ENCODE measurements at places on chromosomes 4 and X. TPM values are rescaled to one million over a fixed set of nuclear protein-coding genes. Genes with fewer than 3 reads are reported as not detected.
A peak's percentile ranks its signal among the peaks of the same experiment; 100 is the strongest.

DNA sequence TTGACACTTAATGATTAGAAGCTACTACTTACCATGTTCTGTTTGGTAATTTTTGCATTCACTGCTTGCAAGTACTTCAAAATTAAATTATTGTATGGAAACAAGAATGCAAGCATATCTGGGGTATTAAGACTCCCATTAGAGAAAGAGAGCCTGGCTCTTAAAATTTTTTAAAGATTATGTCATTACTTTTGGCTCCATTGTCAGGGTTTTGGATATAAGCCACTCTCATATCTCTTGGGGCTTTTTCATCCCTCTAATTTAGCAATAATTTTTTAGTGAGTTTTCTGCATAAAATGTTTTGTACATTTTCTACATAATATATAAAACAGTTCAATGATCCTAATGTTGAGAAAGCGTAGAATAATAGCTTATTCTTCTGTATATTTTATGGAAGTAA is 49.4 kb downstream of the SLC9A6 start:
- DNase-seq: no peak

GRCh38 chr4:180766944-180767729 is 1476.1 kb upstream of the TENM3 start:
- no peak for DNase-seq

- no peak for DNase-seq
Measured at GRCh38 chr4:174156239-174156826, 127.1 kb downstream of the FBXO8 start.

GRCh38 chrX:48606091-48606490 is 8.8 kb downstream of the WDR13 start:
- no peak for DNase-seq

- no peak for DNase-seq
Measured at GRCh38 chrX:22462959-22463358, 190.2 kb downstream of the CBLL2 start.

GRCh38 chr4:119317990-119318389 is 3.9 kb downstream of the FABP2 start:
- no peak for DNase-seq

The TMEM255A gene
- 2.6 TPM for total RNA-seq

The COL4A6 gene
- 1.1 TPM for total RNA-seq

The SOWAHD gene
- total RNA-seq: 3.2 TPM

- DNase-seq: no peak
Measured at GRCh38 chr4:65738134-65738533, 67.8 kb upstream of the EPHA5 start.

The PCSK1N gene
- total RNA-seq: 6.0 TPM

GRCh38 chr4:76779740-76780459 is 118.0 kb downstream of the SOWAHB start:
- DNase-seq: no peak

The ARAP2 gene
- total RNA-seq: 19.3 TPM

GRCh38 chr4:36196145-36196913 is 48.0 kb downstream of the ARAP2 start:
- no peak for DNase-seq

- DNase-seq: peak; percentile 79
Measured at GRCh38 chr4:56215901-56216300, 171.4 kb downstream of the AASDH start.

The PLS3 gene
- 33.0 TPM for total RNA-seq

DNA sequence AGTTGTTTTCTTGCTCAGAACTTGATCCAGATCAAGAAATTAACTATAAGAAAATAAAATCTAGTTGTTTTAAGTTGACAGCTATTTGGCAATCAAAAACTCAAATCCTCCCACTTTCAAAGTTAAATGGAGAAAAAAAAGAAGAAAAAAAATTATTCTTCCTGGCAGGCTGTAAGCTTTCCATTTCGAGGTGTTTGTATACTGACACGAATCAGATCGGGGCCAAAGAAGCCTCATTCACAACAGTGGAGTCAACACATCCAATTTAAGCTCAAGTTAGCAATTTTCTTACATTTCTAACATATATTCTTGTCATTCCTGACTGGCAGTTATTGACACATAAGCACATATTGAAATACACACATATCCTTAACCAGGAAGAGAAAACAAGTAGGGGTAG is 119.4 kb downstream of the UNC5C start:
- no peak for DNase-seq

DNA sequence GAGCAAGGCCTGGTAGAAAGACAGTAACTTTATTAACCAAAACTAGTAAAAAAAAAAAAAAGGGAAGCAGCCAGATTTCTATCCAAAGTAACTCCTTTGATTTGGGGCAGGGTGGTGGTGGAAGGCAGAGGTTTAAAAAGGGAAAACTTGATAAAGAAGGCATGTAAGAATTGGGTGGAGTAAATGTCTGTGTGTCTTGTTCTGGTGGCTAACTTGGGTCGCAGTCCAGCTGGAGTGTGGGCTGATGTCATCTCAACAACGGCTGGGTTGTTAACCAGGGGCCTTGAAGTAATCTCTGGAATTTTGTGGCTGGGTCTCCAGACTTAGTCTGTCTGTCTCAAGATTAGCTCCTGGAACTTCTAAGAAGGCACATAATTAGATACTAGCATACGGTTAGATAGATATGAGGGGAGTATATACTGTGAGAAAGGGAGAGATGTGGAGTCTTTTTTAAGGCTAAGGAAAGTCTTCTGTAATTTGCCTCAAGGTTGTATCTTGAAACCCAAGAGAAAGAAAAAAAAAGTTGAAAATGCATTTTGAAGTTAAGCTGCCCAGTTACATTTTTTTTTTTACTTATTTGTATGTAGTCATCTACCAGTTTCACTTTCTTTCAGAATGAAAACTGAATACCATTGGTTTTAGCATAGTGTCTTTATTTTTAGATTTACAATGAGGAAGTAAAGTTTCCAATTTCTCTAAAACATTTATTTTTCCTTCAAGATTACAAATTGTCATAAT is 48.3 kb downstream of the MTHFD2L start:
- DNase-seq: no peak

GRCh38 chr4:173935622-173936405 is 347.7 kb downstream of the FBXO8 start:
- no peak for DNase-seq

The MAOB gene
- total RNA-seq: 9.2 TPM

- no peak for DNase-seq
Measured at GRCh38 chr4:17128268-17128667, 229.8 kb upstream of the LDB2 start.

The IL9R gene
- total RNA-seq: 0.50 TPM

The DIAPH2 gene
- 31.9 TPM for total RNA-seq

The PASD1 gene
- not detected for total RNA-seq

GRCh38 chr4:122334828-122335227 is 44.0 kb upstream of the ADAD1 start:
- DNase-seq: no peak

DNA sequence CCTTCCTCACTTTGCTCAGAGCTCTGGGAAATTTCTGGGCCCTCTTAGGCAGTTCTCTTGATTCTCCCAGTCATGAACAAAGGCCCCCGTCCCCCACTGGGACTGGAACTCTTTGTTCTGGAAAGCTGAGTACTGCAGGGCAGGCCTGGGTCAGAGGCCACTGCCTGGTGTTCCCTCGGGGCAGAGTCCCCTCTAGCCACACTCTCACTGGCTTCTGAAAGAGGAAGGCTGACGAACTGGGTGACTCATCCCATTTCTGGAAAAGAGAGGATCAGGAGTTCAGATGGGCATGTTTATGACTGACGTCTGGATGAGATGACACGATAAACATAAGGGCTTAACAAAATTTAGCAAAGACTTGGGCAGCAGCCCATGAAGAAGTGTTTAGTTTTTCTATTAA is 47.7 kb downstream of the DDX3X start:
- peak; percentile 62 for DNase-seq

The BEX1 gene
- 0.77 TPM for total RNA-seq

DNA sequence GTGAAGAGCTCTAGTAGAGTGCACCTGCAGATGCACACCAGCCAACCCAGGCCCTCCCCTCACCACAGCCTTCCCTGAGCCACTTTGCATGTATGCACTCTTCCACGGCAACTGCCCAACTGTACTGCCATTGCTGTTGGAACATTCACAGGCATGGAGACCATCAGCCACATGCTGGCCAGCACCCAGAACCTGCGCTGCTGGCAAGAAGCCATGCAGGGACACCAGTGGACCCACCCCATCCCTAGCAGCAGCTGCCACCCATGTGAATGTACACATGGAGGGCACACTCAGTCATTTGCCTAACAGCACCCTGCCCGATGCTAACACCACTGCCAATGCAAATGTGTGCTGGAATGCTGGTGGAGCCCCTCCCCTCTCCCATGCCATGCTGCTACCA is 35.6 kb downstream of the FAM47B start:
- no peak for DNase-seq

DNA sequence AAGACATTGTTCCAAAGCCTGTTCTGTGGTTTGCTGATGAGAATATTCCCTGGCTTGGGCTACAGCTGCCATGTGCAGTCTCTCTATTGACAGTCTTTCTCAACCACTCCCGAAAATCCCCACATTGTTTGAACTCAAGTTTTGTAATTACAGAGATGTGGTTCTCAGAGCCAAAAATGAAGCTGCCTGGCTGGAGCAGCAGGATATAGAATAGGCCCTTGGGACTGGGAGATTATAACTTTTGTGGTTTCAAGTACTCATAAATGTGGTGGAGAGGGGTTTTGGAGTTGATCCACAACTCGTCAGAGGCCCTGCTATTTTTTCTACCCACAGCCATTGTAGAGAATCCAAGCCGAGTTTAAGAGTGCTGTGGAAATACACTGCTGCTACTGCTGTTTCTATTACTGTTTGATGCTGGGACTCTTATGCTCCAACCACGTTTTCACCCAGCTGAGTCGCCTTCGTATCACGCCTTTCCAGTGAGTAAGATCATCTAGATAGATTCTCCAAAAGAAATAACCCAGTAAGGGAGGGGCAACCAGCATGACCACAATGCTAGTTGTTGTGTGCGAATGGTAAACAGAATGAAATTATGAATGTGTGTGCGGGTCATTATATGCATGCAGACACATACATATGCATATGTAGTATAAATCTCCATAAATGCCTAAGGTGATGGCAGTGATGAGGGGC is 57.1 kb upstream of the ATXN3L start:
- no peak for DNase-seq

- peak; percentile 68 for DNase-seq
Measured at GRCh38 chr4:86977621-86978184, 42.9 kb downstream of the AFF1 start.

The COQ2 gene
- 23.4 TPM for total RNA-seq

The SLC49A3 gene
- total RNA-seq: 7.1 TPM

DNA sequence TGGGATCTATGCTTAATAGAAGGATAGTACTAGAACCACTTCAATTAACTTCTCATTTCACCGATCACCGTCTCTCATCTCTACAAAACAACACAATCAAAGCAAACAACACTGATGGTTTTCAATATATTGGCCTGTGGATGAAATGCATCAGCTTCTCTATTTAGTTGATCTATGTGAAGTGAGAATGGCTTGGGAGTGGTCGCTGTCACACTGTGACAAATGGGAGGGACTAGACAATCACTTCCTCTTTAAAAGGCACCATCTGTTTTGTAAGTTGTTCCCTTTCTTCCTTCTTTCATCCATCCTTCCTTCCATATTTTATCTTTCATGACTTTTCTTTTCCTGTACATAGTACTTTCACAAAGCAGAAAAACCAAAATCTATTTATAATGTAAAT is 23.9 kb upstream of the NWD2 start:
- no peak for DNase-seq

DNA sequence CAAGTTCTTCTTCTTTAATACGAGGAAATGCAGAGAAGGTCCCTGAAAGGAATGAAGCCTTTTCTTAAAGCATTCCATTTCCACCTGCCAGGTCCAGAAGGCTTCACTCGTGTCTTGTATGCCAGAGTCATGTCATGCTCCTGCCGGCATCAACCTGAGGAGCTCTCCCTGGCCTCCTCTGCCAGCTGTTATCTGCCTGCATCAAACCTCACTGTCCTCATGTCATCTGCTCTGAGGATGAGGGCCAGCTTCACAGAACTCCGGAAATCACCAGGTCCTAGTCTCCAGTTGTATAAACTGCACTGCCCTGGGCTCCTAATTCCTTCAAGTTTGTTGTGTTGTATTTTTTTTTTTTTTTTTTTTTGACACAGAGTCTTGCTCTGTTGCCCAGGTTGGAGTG is 20.0 kb upstream of the S100G start:
- DNase-seq: no peak

The APLN gene
- total RNA-seq: 2.7 TPM

- no peak for DNase-seq
Measured at GRCh38 chrX:31092476-31092875, 20.6 kb upstream of the FTHL17 start.

DNA sequence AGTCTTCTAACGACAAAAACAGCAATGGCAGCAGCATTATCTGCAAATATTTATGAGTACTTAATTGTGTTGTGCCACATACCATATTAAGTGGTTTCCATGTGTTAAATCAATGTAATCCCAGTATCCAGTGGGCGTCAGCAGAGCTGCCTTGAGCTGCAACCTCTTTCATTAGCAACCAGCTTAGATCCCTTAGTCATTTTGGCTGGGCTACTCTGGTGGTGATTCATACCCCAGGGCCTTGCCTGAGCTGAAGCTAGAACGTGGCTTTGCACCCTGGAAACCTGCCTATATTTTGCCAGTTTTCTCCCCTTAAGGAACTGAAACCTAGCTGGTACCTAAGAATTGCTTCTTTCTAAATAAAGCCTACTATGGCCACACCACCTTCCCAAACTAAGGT is 474.3 kb upstream of the FTHL17 start:
- DNase-seq: no peak

The MTNR1A gene
- total RNA-seq: 3.9 TPM

- no peak for DNase-seq
Measured at GRCh38 chrX:24080704-24081103, 25.9 kb downstream of the EIF2S3 start.

The PPBP gene
- not detected for total RNA-seq

DNA sequence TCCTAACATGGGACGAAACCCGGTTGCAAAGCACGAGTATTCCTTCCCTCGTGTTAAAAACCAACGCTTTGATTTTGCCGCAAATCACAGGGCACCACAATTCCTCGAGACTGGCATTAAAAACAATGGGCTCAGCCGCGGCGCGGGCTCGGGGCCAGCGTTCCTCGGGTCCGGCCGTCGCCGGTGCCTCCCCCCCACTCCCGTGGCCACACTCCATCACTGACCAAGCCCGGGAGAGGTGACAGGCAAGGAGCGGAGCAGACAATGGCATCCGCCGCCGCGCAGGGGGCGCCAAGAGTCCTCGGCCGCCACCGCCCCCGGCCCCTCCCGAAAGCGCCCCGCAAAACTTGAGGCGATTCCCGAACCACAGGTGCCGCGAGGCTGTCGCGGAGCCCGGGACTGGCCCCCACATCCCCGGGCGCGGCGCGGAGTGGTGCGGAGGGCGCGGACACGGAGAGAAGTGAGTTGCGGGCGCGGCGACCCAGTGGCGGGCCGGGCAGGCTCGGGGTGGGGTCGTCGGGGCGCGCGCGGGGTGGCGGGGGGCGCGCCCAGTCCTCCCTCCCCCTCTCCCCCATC is 445 bp downstream of the AP1S2 start:
- peak; percentile 58 for DNase-seq

Data from colonic mucosa (tissue), 4 donors.